ENCODE measurements at places on chromosomes 11 and 22.

DNA sequence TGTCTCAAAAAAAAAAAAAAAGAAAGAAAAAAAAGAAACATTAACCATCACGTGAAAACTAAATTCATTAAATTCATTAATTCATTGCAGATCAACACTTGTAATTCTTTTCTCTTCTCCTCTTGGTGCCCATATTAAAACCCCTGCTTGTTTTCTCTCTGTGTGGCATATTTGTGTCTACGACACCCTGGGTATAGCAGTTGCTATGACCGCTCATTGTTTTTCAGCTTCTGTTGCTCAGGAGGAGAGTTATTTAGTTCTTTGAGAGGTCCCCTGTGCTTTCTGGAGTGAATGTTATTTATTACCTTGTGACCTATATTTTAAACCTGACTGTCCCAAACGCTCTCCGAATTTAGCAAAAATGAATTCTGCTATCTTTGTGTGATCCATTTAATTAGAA is 62.3 kb upstream of the CLMP start:
- no peak for DNase-seq

- DNase-seq = no peak
Observed at GRCh38 chr11:81673001-81673400, 1060.7 kb downstream of the FAM181B start.

DNA sequence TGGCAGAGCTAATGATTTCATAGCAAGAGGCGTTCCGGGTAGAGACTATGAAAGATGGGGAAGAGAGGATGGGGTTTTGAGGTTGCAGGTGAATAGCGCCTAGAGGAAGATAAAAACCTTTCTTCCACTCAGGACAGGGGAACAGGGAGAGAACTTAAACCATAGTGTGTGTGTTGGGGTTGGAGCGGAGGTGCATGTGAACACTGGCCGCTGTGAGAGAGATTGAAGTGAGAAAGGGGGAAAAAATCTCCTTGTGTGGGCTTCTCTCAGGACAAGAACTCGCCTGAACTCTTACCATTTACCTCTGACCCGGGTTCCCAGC is 3.4 kb downstream of the BSX start:
- no peak for DNase-seq

DNA sequence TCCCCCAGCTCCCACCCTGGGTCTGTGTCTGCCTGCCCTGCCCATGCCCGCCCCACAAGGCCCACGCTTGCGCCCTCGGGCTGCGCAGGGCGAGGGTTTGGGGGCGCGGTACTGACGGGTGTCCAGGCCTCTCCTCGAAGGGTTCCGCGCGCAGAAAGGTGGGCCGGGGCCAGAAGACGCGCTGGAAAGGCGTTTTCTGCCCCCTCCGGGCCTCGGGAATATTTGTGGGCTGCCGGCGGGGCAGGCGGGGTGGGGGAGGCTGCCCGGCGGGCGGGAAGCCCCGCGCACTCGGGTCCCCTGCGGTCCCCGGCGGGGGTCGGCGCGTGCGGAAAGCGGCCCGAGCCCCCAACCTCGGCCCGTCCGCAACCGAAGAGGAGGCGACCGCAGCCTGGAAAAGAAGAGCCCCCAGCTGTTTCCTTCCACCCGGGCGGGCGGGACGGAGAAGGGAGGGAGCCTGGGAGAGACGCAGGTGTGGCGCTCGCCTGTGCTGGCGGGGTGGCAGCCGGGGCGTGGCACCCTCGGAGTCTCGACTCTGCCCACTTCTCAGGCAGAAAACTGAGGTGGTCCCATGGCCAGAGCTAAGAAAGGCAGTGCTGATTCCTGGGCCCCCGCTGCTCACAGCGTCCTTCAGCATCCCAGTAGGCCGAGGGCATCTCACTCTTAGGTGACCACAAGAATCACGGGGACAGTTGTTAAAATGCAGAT is 59.0 kb downstream of the THAP12 start:
- DNase-seq = no peak

DNA sequence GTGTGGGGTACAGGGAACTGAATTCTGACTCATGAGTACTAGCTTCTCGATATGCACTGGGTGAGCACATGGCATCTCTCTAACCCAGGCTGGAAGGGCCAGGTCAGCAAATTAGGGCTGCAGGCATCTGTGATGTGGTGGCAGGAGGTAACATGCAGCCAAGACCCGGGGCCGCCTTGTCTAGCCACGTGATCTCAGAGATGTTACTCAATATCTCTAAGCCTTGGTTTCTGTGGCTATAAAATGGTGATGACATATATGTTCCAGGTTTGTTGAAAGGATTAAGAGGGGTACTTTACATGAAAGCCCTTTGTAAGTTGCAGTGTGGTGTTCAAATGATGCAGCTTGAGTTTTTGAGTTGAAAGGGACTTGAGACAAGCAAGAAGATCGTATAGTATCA is 3.2 kb downstream of the ST14 start:
- DNase-seq = no peak

DNA sequence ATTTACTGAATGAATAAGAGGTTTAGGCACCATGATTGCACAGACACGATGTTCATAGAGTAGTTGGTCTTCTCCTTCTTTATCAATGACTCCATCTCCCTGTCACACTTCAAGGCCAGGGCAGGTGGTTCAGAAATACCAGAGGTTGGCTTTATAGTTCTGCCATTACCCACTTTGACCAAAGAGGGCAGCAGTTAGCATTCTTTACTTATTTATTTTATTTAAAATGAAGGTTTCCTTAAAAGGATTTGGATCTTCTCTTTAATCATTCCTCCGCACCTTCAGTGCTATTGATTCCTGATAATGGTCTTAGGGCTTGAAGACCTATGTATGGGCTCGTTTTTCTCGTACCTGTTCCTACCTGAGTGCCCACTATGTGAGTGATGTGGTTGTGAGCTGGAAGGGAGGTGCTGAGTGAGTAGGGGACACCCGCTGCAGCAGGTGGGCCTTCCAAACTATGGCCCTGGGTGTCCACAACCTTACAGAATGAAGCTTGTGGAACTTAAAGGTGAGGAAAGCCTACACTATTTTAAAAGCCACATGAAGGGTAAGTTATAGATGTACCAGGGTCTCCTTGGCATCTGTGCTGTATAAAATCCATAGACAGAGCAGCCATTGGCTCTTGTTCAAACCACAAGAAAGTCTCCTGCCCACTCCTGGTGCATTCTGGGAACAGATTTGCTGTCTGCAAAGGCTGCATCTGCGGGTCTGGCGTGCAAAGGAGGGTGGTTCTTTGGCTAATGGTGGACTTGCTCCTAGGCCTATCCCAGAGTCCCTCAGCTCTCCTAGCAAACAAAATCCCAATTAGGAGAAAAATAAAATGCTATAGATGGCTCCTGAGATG is 35.0 kb downstream of the TIMP3 start:
- DNase-seq = no peak

DNA sequence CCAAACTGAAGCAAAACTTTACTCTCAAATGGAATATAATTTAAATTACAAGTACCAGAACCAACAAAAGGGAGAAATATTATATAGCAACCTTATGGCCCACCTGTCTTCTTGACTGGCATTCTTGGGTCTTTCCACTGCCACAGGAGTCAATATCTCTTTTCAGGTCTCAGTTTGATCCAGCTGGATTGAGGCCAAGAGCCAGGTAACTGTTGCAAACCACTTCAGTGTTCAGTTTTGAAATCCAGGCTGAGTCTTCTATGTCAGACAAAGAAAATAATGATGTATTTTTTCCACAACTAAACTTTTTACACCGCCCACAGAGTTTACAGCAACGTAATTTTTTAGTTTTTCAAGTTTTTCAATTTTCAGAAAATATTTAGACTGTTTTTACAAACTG is 648 bp downstream of the DLG2 start:
- DNase-seq = peak; percentile 79

DNA sequence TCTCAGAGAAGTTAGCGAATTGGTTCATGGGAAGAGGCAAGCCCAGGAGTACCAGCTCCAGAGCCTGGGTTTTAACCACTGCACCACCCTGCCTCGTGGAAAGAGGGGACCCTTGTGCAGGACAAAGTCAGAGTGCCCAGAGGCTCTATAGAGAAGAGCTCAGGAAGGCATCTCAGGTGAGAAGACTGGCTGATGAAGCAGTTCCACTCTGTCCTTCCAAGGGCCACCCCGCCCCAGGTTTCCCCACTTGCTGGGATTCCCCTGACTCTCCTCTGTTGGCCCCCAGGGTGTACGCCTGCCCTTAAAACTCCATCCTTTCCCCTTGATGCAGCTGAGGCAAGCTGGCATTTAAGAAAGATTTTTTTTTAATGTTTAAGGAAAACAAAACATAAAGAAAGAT is 265.8 kb downstream of the BUD13 start:
- no peak for DNase-seq

DNA sequence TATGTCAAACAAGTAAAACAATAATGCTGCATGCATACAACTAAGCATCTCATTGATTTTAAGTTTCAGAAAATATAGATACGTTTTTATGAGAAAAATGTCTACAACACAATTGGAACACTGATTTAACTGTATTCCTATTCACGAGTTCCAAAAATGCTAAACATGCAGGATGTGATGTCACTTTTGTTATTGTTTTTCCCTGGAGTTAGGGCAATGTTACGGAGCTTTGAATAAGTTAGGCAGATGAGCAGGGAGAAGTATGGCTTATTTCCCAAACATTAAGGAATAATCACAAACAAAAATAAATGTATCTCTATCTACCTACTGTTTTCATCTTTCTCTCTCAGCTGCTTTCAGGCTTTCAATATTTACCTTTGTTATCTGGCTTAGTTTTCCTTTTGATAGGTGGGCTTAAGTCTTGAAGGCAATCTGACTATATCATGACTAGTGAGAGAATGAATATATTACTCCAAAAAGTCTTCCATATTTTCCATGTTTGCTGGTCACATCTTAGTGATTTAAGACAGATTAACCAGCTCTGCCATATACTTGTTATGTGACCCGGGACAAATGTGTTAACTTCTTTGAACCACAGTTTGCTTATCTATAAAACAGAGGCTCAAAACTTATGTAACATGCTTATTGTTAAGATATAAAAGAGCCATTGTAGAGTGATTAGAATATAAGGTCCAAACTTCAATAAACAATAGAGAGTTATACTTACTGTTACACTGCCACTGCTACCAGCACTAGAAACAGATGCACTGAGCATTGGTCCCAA is 854.4 kb upstream of the CCDC90B start:
- no peak for DNase-seq

DNA sequence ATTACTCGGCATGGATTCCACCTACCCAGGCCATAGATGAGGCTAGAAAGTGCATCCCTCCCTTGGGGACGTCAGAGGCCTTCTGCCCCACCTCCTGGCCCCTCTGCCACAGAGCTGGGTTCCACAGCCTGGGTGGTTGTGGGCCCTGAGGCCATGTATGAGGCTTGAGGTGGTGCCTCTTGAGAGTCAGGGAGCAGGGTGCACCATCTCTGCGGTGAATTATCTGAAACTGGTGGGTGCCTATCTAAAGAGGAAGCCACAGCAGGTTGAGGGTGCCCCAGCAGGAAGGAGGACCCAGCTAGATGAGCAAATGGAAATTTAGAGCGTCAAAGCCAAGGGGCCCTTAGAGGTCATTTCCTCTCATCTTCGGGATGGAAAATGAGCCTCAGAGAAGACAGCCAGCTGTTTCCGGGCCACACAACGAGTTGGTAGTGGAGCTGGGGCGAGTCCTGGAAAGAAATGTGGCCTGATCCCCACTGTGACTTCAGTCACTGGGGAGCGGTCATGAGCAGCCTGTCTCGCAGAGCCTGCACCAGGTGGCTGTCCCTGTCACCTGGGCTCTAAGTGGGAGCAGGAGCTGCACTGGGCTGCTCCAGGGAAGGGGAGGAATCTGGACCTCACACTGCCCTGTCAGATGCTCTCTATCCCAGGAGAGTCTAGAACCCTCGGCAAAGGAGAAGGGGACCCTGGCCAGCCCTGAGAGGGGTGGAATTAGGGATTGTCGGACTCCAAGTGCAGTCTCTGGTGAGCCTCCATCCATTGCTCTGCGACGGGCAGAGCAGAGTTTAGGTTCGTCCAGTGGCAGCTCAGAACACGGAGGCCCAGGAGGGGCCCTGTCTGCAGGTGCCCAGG is 7.3 kb downstream of the ADORA2A start:
- no peak for DNase-seq

- DNase-seq = peak; percentile 61
Observed at GRCh38 chr22:41447435-41448188, 1.0 kb upstream of the TOB2 start.

DNA sequence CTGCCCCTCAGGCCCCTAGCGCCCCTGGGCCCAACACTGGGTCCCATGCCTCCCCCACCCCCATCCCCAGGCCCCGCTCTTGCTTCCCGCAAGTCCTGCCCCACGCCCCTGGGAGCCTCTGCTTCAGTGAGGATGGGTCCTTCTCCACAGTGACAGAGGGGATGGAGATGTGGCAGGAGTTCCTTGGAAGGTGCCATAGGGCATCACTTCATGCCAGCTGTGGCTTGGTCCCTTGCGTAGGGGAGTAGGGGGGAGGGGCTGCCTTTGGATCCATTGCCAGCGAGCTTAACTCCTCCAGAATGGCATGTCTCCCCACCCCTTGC is 9.5 kb upstream of the TBC1D22A start:
- no peak for DNase-seq

GRCh38 chr11:28123151-28123581 is 15.0 kb downstream of the METTL15 start:
- no peak for DNase-seq

GRCh38 chr11:8612522-8612921 is 18.5 kb upstream of the STK33 start:
- no peak for DNase-seq

DNA sequence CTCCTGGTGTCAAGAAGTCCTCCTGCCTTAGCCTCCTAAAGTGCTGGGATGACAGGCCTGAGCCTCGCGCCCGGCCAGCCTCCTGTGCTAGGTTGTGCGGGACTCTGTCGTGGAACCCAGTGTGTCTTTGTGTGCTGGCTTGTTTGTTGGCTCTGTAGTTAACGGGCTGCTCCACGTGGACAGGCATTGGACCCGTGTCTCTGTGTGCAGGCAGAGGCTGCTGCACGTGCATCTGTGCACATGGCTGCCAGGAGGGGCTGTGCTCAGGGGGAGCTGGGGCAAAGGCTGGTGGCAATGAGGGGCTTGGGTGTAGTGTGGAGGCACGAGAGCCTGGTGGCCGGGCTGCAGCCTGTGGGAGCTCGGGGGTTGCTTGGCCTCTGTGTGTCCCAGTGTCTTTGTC is 121.3 kb upstream of the ALDH3B2 start:
- DNase-seq = no peak

- DNase-seq = peak; percentile 51
Observed at GRCh38 chr11:27701355-27702105, 1.3 kb upstream of the BDNF start.

GRCh38 chr22:46545086-46545792 is 7.8 kb upstream of the CELSR1 start:
- DNase-seq = no peak

DNA sequence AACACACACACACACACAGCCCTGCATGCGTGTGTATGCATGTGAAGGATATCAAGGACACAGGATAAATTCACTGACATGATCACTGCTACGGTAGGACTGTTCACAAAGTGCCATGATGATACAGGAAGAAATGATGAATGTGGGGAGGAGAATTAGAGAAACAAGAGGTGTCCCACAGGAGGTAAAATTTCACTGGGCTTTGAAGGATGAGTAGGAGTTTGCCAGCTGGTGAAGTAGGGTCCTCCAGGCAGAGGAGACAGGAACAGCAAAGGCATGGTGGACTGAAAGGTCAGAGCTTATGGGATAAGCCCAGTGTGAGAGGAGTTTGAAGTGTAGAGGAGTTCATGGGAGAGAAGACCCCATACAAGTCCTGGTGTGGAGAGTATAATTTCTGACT is 18.6 kb downstream of the NECTIN1 start:
- DNase-seq = no peak
